ENCODE measurements at places on chromosomes 3 and 15.

GRCh38 chr3:36681867-36682266 is 82.5 kb downstream of the DCLK3 start:
- no peak for DNase-seq

DNA sequence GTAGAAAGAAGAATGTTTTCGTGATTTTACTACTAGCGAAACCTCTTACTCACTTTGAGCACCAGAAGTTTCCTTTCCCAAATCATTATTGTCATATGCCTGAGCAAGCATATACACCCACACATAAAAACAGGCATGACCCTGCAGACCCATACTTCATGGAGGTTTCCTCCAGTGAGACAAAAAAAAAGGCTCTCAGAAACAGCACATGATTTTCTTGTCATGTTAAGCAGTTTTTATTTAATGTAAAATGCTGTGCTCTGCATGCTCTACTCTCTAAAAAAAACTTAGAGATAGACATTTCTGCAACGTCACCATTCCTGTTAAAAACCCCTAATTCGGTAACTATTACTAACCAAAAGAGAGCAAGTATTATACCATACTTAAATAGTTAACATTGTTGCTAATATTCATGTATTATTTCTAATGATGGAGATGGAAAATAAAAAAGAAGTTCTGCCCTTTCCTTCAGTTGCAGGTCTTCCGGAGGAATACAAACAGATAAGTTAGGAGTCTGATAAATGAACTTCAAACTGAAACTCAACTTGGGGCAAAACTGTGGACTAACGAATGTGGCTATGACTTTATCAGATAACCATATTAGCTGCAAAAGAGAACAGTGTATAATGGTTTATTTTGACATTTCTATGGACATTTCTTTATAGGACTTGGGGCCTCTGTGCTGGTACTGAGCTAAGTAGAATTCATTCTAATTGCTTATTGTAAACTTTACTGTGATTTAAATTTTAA is 15.9 kb downstream of the CD200R1 start:
- no peak for DNase-seq

GRCh38 chr3:27533718-27534573 is 49.8 kb upstream of the SLC4A7 start:
- no peak for DNase-seq

GRCh38 chr3:54797111-54797510 is 130.7 kb downstream of the LRTM1 start:
- no peak for DNase-seq

- no peak for DNase-seq
Observed at GRCh38 chr15:63319065-63319464, 41.7 kb downstream of the APH1B start.

All from esophagus squamous epithelium (tissue), 5 donors.